ENCODE measurements at places on chromosomes 13 and 19. TPM values are rescaled to one million over a fixed set of nuclear protein-coding genes. Genes with fewer than 3 reads are reported as not detected.
A peak's percentile ranks its signal among the peaks of the same experiment; 100 is the strongest.

DNA sequence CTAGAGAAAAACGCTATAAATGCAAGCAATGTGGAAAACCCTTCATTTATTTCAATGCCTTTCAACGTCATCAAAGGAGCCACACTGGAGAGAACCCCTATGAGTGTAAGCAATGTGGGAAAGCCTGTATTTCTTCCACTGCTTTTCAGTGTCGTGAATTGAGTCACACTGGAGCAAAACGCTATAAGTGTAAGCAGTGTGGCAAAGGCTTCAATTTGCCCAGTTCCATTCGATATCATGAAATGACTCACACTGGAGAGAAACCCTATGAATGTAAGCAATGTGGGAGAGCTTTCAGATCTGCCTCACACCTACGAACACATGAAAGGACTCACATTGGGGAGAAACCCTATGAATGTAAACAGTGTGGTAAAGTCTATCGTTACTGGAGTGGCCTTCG, 27.4 kb downstream of the ZNF20 start:
- DNase-seq = no peak

GRCh38 chr13:98576200-98576945, 534 bp downstream of the STK24 start:
- DNase-seq = peak; percentile 52

DNA sequence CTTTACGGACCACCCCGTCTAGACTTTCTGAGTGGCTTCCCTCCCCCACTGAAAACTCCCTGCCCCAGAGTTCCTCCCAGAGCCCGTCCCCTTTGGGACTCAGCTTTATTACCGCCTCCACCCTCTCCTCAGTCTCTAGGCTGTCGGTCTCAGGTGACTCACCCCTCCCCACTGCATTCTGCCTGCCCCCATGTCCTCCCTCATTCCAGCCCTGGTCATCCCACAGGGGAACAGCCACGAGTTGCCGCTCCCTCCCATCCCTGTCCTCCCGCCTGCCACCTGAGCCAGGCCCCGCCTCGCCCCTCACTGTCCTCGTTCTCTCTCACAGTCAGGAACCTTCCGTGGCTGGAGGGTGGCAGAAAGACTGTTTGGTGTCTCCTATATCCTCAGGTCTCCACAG, 57.3 kb downstream of the SMARCA4 start:
- DNase-seq = no peak

GRCh38 chr13:46831588-46832194, 34.7 kb upstream of the ESD start:
- DNase-seq = peak; percentile 24

DNA sequence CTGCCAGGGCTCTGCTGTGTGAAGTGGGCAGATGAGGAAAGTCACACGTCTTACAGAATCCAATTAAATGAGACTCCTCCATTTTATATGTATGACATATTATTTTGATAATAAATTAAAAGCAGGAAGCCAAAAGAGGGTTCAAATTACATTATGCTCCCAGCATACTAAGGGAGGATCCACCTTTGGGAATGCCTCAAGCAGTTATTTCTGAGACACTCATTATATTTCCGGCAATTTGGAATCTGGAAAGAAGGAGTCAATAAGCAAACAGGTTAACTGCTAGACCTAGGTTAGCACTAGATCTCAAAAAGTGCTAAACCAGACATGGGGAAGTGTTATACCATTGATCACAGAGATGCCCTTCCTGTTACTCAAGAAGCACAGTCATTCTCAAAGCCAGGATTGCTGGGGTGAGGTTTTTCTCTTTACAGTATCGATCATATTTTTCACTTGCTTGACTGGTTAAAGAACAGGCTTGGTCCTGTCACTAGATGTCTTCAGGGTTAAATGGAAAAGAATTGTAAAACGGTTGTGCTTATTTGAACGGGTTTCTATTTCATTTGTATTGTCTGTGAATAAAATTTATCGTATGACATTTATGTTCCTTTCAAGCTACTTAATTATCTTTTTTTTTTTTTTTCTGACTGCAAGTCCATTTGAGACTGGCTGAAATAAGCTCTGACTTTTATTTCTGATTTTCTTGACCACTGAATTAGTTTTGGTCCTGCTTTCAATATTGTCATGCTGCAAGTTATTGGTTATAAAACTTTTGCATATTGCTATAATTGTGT, 523.2 kb downstream of the KLF12 start:
- DNase-seq = no peak

GRCh38 chr13:23087880-23088279, 92.9 kb upstream of the SGCG start:
- no peak for DNase-seq

- DNase-seq = no peak
Measured at GRCh38 chr13:38981096-38981495, 9.5 kb downstream of the STOML3 start.

DNA sequence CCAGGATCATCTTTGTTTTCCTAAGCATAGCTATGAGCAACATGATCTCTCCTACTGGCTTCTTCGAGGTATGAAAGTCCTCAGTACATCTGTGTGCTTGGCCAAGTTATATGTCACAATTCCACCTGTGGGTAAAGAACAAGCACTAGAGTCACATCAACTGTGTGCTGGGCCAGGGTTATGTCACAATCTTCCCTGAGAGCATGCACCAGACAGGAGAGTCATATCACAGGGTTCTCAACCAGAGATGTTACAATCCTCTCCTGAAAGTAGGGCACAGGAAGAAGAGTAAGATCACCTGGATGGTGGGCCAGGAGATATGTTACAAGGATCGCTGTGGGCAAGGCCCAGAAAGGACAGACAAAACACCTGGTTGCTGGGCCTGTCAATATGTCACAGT, 143.7 kb downstream of the ZNF675 start:
- no peak for DNase-seq

DNA sequence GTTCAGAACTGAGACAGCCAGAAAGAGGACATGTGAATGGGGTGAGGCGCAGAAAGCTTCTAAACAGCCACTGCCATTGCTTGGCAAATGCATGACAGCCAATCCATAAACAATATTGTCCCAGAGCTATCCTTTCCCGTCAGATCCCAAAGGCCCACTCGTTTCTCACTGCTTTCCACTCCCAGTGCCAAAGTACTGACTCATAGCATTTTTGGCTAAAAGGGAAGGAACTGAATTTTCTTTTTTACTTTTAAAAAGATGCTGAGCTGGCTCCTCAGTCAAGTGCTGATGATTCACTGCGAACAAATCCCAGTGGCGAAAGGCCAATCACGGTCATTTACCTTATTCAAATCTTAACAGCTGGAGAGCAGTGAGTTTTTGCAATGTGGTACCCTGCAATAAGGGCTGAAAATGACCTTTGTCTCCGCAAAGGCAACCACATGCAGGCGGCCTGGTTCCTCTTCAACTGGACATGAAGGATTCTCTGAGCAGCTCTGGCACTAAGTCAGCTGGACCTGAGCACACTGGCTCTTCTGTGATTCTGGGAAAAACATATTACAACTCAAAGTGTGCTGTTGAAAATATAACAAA, 151.7 kb downstream of the DCLK1 start:
- no peak for DNase-seq

- no peak for DNase-seq
Measured at GRCh38 chr13:41751277-41751676, 209.6 kb downstream of the VWA8 start.

DNA sequence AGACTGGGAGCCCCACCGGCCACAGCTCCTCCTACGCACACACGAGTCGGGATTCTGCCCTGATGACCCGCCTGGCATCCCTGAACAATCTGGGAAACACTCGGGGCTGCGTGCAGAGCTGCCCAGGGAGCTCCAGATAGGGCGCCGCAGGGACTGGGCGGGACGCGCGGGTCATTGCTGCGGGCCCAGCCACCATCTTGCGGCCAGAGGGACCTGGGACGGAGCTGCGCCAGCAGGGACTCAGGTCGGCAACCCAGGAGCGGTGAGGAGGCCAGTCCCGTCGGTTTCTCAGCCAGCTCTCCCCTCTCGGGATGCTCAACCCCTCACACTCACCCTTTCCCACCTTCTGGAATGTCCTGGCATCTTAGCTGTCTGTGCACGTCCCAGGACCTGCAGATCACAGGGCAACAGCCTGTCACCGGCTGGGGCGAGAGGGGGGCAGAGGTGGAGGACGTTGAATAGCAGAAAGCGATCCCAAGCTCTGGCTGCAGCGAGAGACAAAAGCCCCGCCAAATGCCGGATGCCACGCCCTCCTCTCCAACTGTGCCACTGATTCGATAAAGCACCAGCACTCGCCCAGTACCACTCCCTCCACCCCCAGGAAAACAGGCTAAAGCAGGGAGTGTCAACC, 20.4 kb upstream of the ZNF91 start:
- no peak for DNase-seq

DNA sequence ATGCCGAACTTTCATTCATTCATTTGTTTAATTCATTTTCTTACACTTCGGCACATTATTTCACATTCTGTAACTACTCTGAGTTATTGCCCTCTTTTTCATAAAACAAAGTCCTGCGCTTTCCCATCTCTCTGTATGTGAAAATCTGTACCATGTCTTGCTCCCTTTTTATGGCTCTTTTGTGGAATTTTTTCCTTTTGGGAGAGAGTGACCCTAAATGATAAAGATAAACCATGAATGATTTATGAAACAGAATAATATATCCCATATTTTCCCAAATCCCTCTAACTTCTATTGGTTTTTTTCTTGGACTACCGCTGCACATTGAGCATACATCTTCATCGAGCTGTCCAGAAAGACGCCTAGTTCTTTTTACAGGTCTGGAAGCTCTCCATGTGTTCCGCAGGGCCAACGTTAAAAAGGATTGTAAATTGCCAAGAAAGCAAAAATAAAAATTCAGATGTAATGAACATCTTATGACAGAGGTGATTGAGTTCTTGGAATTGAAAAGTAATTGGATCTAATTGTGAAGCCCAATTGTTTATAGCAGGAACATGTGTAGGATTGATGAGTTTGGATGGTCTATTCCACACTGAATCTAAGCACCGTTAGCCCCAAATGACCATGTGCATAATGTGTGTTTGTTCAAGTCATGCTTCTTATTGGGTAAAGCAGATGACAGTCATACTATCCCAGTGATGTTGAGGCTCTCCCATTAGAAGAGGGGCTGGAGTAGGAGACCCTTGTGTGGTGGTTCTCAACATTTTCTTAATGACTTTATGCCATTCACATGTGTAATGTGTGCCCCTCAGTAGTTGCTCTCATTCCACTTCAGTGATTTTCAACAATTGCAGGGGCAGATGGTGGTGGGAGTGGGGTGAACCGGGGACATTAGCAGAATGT, 378.9 kb downstream of the DLEU7 start:
- DNase-seq = no peak

DNA sequence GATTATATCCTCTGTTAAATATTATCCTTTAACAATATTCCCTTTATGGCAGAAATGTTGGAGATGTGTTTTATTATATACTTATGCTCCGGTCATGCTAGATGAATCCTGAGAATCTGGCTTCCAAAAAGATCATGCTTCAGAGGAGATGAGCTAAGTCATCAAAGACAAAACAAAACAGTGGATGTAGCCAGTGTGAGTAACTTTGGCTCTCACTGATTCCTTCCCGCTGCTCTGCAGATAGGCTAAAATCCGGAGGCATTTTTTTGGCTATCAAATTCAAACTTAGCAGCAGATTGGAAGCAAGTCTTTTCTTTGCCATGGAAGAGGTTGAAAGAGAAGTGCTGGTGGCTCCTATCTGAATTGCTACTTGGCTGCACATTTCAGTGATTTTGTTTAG, 295.9 kb downstream of the GPC6 start:
- no peak for DNase-seq

GRCh38 chr13:41327994-41328790, 17.1 kb downstream of the NAA16 start:
- no peak for DNase-seq

- no peak for DNase-seq
Measured at GRCh38 chr19:35037716-35038622, 3.6 kb upstream of the HPN start.

Gene TPTE2
- not detected for polyA plus RNA-seq

Gene ANKLE1
- 1.8 TPM for polyA plus RNA-seq

Gene CYP4F2
- polyA plus RNA-seq = not detected

Gene CTU1
- polyA plus RNA-seq = 5.6 TPM

Gene IL11
- polyA plus RNA-seq = not detected

Gene KCNJ14
- 0.18 TPM for polyA plus RNA-seq

Gene ATXN8OS
- polyA plus RNA-seq = not detected

Gene PDE4C
- polyA plus RNA-seq = not detected

Gene WDR62
- polyA plus RNA-seq = not detected

Data from naive B cell (primary cell).